ENCODE measurements at places on chromosomes 16 and 17. TPM values are rescaled to one million over a fixed set of nuclear protein-coding genes. Genes with fewer than 3 reads are reported as not detected.

The TSNAXIP1 gene
- 0.26 TPM for total RNA-seq

The EME1 gene
- total RNA-seq: 0.77 TPM

The CCL17 gene
- total RNA-seq: not detected

The C1QL1 gene
- total RNA-seq: not detected

The TMEM170A gene
- total RNA-seq: 45.2 TPM

The CBLN1 gene
- total RNA-seq: 0.11 TPM

The CLEC18B gene
- not detected for total RNA-seq

The NPB gene
- 0.11 TPM for total RNA-seq

The CDK3 gene
- 0.65 TPM for total RNA-seq

The SDR42E1 gene
- total RNA-seq: 1.7 TPM

The TENT4B gene
- 8.9 TPM for total RNA-seq

The BAIAP2 gene
- total RNA-seq: 45.2 TPM

The HLF gene
- total RNA-seq: not detected

The FAM222B gene
- total RNA-seq: 6.0 TPM

The CHST5 gene
- total RNA-seq: under 0.01 TPM

The SYCE1L gene
- total RNA-seq: 2.8 TPM

The VTN gene
- total RNA-seq: 0.22 TPM

The TEX19 gene
- total RNA-seq: not detected

The PNMT gene
- total RNA-seq: 1.2 TPM

The MT1B gene
- total RNA-seq: not detected

The CCL2 gene
- total RNA-seq: 53.9 TPM

The RNU2-1 gene
- total RNA-seq: not detected

The EVI2B gene
- total RNA-seq: under 0.01 TPM

The CLEC3A gene
- total RNA-seq: not detected

The CD19 gene
- not detected for total RNA-seq

The LITAFD gene
- total RNA-seq: not detected

The KRTAP4-1 gene
- total RNA-seq: not detected

The RHBDF1 gene
- total RNA-seq: 17.0 TPM

The NEUROD2 gene
- not detected for total RNA-seq

The DNAH3 gene
- not detected for total RNA-seq

The MSLN gene
- total RNA-seq: 0.17 TPM

The KRTAP2-2 gene
- total RNA-seq: not detected

The SGCA gene
- total RNA-seq: not detected

The NF1 gene
- total RNA-seq: 21.9 TPM

The SULT1A3 gene
- 1.9 TPM for total RNA-seq

The CCL13 gene
- not detected for total RNA-seq

Data from dermis lymphatic vessel endothelial cell (primary cell).